ENCODE measurements at places on chromosomes 7 and 10.
A peak's percentile ranks its signal among the peaks of the same experiment; 100 is the strongest.

DNA sequence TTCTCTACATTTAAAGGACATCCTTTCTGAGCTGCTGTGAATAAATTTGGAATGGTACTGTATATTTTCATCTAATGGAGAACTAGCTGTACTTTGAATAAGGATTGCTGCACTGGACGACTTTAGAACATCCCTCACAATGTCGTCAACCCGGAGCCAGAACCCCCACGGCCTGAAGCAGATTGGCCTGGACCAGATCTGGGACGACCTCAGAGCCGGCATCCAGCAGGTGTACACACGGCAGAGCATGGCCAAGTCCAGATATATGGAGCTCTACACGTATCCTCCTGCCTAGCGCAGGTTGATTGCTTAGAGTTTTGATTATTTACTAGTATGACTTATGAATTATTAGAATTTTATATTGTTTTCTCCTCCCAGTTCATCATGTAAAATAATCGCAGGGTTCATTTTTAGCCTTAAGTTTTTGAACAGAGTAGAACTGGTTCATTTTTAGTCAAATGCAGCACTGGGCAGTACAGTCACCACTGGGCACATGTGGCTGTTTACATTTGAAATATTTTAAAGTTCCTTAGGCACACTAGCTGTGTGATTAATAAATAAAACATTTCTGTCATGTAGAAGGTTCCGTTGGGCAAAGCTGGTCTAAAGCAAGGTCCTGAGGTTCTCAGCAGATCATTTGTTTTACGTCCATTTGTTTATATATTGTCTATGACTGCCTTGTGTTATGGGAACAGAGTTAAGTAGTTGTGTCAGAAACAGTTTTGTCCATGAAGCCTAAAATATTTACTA lies 31.5 kb downstream of the CUL1 start:
- DNase-seq = no peak

DNA sequence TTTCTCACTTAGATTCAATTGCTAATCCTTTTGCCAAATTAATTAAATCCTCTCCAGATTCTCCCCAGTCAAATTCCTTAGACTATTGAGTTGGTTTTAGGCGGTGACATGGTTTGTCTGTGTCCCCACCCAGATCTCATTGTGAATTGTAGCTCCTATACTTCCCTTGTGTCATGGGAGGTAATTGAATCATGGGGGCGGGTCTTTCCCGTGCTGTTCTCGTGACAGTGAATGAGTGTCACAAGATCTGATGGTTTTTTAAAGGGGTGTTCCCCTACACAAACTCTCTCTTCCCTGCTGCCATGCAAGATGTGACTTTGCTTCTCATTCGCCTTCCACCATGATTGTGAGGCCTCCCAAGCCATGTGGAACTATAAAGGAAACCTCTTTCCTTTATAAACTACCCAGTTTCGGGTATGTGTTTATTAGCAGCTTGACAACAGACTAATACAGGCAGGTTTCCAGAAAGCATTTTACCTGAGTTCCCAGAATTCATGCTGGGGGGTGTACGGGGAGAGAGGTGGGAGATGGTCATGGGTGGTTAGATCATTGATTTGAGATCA lies 44.7 kb upstream of the GARS1 start:
- no peak for DNase-seq

- DNase-seq = no peak
Measured at GRCh38 chr7:141225916-141226618, 152.2 kb downstream of the TMEM178B start.

- DNase-seq = no peak
Measured at GRCh38 chr7:110854651-110855050, 236.3 kb upstream of the LRRN3 start.

GRCh38 chr7:126755381-126755780 lies 497.4 kb downstream of the GRM8 start:
- no peak for DNase-seq

GRCh38 chr7:122887198-122887597 lies 938 bp upstream of the CADPS2 start:
- peak; percentile 5 for DNase-seq

GRCh38 chr7:52079726-52080125 lies 763.1 kb upstream of the COBL start:
- no peak for DNase-seq

DNA sequence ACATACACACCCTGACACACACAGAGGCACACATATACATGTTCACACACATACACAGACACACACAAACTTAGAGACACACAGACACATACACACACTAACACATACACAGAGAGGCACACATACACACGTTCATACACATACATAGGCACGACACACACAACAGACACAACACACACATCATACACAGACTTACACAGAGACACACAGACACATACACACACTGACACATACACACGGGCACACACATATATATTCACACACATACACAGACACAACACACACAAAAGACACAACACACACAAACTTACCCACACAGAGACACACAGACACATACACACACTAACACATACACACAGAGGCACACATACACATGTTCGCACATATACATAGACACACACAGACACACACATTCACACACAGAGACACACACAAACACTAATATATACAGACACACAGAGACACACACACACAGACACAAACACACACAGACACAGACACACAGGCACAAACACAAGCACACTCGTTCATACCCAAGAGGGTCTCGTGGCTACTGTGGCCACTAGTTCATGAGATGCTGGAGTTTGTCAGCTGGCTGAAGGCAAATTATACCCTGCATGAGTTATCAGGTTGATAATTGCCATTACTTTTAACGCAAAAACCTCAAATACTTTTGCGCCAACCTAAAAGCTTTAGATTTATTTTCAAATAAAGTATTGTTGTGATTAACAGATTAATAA lies 17.7 kb upstream of the KLF6 start:
- DNase-seq = no peak

- no peak for DNase-seq
Measured at GRCh38 chr7:34211018-34211417, 305.7 kb downstream of the BMPER start.

DNA sequence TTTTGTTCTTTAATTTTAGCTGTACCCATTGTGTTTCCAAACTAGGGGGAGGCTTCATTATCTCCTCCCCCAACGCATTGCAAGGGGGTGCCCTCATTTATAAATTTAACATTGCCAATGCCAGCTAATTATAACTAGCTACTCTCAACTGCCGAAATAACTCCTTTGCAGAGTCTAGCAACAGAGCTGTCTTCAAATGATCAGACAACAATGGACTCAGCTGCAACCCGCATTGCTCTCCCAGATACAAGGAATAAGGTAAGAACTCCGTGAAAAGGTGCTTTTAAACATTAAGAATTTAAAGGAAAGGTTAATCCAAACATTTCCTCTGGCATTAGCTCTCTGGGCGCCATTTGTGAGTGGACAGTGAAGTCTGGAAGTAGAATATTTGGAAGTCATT lies 116.2 kb downstream of the GFRA1 start:
- no peak for DNase-seq

- no peak for DNase-seq
Measured at GRCh38 chr10:27893358-27893954, 105.4 kb downstream of the ODAD2 start.

GRCh38 chr7:128404143-128404681 lies 5.6 kb downstream of the IMPDH1 start:
- DNase-seq = no peak

DNA sequence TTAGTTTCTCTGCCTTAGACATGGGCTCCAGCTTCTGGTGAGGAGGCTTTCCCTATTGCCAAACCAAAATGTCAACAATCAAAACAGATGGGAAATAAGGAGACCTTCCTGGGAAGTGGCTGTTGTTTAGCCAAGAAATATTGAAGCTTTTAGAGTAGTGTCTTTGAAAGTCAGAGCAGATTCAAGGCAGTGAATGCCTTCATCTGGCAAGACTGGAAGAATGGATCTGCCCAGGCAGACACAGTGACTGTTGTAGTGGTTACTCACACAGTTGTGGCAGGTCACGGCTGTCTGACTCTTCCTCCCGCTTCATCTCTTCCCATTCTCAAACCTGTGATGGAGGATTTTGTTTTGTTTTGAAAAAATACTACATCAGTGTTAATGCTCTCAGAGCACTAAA lies 154.1 kb upstream of the ADO start:
- no peak for DNase-seq

DNA sequence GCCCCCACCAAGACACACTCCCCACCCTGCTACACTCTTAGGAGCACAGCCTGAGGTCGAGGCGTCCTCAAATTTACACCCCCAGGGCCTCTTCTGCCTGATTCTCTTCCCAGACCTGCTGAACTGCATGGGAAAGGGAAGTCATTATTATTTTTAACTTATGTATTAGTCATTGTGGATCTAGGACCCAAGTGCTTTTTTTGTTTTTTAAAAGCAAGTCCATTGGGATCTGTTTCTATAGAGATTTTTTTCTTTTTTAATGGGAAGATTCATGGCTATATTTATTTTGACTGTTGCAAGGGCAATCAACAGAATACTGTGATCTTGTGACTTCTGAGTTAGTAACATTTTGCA lies 203.8 kb downstream of the ZMYND11 start:
- DNase-seq = no peak

DNA sequence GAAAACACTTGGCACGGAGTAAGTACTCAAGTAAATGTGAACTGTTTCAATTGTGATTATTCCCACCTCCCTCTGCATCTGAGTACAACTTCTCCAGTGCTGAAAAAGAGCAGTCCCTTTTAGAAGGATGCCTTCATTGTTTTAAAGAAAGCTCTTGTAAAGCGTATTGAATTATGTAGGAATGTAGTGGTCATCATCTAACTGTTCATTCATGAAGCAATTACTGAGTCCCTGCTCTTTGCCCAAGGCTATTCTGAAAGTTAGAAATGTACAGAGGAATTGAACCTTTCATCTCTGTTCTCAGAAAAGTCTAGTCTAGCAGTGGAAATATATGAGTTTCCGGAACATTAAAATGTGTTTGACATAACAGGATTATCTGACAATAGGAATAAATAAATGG lies 127.8 kb downstream of the CACNB2 start:
- no peak for DNase-seq

- no peak for DNase-seq
Measured at GRCh38 chr10:98382691-98383101, 32.3 kb downstream of the PYROXD2 start.

GRCh38 chr7:105365541-105366534 lies 22.9 kb downstream of the SRPK2 start:
- DNase-seq = no peak

GRCh38 chr10:101495324-101495925 lies 92.6 kb downstream of the POLL start:
- no peak for DNase-seq

- no peak for DNase-seq
Measured at GRCh38 chr10:124534826-124535601, 73.4 kb downstream of the LHPP start.

GRCh38 chr10:77082601-77083252 lies 554.9 kb downstream of the KCNMA1 start:
- no peak for DNase-seq

- DNase-seq = no peak
Measured at GRCh38 chr10:21749788-21750187, 215.8 kb downstream of the MLLT10 start.

DNA sequence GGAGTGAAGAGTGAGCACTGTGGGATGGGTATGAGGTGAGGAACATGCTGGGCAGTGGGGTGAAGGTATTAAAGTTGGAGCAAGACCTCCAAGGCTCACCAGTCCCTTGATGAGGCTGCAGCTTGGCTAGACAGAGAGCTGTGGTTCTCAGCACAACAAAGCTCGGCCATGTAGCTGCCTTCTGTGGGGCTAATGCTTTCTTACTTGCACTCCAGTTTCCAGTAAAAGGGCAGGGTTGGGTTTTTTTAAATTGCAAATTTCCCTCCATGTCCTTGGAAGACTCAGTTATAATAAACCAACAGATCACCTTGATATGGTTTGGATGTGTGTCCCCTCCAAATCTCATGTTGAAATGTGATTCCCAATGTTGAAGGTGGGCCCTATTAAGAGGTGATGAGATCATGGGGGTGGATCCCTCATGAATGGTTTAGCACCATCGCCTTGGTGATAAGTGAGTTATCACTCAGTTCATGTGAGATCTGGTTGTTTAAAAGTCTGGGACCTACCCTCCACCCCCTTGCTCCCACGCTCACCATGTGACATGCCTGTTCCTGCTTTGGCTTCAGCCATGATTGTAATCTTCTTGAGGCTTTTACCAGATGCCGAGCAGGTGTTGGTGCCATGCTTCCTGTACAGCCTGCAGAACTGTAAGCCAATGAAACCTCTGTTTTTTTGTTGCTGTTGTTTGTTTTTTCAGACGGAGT lies 55.9 kb downstream of the ATXN7L1 start:
- no peak for DNase-seq

GRCh38 chr7:96870185-96870584 lies 135.2 kb upstream of the DLX6 start:
- DNase-seq = no peak

DNA sequence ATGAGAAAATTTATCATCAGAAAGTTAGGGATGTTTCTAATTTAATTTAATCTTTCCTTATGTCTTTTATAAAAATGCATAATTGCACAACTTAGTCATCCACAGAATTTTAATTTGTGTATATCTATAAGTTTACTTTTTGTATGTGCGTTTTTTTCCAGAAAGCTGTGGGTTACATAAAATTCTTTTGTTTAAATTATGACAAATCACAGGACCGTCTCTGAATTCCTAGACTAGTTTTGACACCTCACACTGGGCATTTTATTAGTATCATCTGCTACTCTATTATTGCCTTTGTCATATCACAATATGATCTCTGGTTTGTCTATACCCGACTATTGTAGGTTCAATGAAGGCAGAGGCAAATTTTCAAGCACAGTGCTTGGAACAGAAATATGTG lies 482.4 kb upstream of the SEMA3D start:
- DNase-seq = no peak

DNA sequence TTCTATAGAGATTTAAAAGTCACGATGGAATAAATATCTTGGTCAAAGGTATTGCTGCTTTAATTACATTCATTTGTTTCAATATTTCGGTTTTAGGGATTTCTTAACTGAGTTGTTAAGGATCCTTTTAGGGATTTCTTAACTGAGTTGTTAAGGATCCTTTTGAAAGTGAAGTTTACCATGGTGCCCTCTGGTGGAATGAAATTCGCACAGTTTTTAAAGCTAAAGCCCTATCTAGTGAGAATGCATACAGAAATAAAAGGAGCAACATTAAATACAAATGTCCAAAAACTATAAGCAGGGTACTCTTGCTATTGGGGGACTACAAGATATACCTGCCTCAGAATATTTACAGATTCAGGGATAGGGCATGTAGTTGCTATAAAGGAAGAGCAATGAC lies 193.7 kb downstream of the RNLS start:
- DNase-seq = peak; percentile 32

GRCh38 chr10:36515319-36515718 lies 610.1 kb upstream of the ANKRD30A start:
- DNase-seq = no peak

DNA sequence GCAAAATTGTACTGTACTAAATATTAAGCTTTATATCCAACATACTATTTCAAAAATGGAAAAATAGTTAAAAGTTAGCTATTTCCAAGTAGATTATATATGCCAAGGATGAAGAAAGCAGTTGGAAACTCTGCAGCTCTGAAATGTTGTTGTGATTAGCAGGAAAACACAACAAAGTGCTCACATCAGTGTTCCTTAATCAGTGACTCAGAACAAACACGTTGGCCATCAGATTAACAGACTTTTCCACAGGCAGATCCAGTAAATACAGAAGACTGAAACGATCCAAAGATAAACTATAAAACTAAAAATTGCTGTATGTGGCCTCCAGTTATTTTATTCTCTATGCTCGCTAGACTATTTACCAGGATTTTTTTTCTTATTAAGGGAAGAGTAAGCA lies 99.6 kb upstream of the SEMA3D start:
- DNase-seq = no peak

Data from activated CD4-positive, alpha-beta T cell treated with anti-CD3 and anti-CD28 coated beads for 36 hours (primary cell).